ENCODE measurements at places on chromosomes 5 and 9. TPM values are rescaled to one million over a fixed set of nuclear protein-coding genes. Genes with fewer than 3 reads are reported as not detected.

Gene NEUROG1
- total RNA-seq: not detected

Gene LTC4S
- total RNA-seq: not detected

Gene SLC6A18
- total RNA-seq: not detected

Gene PTGDS
- total RNA-seq: 0.38 TPM

Gene ADAMTSL1
- 19.6 TPM for total RNA-seq

Gene PDE6A
- total RNA-seq: 0.06 TPM

Gene ROPN1L
- total RNA-seq: 1.6 TPM

Gene RLN2
- total RNA-seq: 0.16 TPM

Gene PPP1R2B
- total RNA-seq: 0.16 TPM

Data from bladder microvascular endothelial cell (primary cell).